Right lung (tissue), 10 donors: ENCODE measurements at places on chromosomes 4 and X. TPM values are rescaled to one million over a fixed set of nuclear protein-coding genes. Genes with fewer than 3 reads are reported as not detected.

FGF5 gene
- not detected for polyA plus RNA-seq

EDA2R gene
- polyA plus RNA-seq, result 0.93 TPM

CLCN4 gene
- 4.6 TPM for polyA plus RNA-seq

PAQR3 gene
- 17.8 TPM for polyA plus RNA-seq

KLHL34 gene
- polyA plus RNA-seq, result 0.24 TPM

CRMP1 gene
- polyA plus RNA-seq, result 62.4 TPM

TDO2 gene
- 45.2 TPM for polyA plus RNA-seq

CT45A5 gene
- 35.8 TPM for polyA plus RNA-seq

BLOC1S4 gene
- 9.7 TPM for polyA plus RNA-seq

GLRB gene
- polyA plus RNA-seq, result 5.4 TPM

GPRASP1 gene
- 18.3 TPM for polyA plus RNA-seq

ZCCHC13 gene
- not detected for polyA plus RNA-seq

PAGE2B gene
- not detected for polyA plus RNA-seq

SSX4B gene
- not detected for polyA plus RNA-seq

RGN gene
- 16.5 TPM for polyA plus RNA-seq

GAB3 gene
- polyA plus RNA-seq, result 8.1 TPM

SYTL4 gene
- 13.7 TPM for polyA plus RNA-seq

DAPP1 gene
- 2.6 TPM for polyA plus RNA-seq

BTK gene
- 4.0 TPM for polyA plus RNA-seq

MTMR8 gene
- 1.1 TPM for polyA plus RNA-seq

CACNA1F gene
- polyA plus RNA-seq, result 0.52 TPM

LNX1 gene
- polyA plus RNA-seq, result 4.2 TPM

MAGEA11 gene
- not detected for polyA plus RNA-seq

OCIAD2 gene
- polyA plus RNA-seq, result 100.0 TPM

CRLF2 gene
- polyA plus RNA-seq, result 0.06 TPM

HSFX1 gene
- polyA plus RNA-seq, result 1.4 TPM

BCORL1 gene
- 20.8 TPM for polyA plus RNA-seq

TRPC3 gene
- 6.4 TPM for polyA plus RNA-seq

TKTL1 gene
- polyA plus RNA-seq, result 0.30 TPM

FGD1 gene
- polyA plus RNA-seq, result 17.9 TPM

CLDN34 gene
- polyA plus RNA-seq, result 0.26 TPM

MAGEB1 gene
- not detected for polyA plus RNA-seq

CFP gene
- polyA plus RNA-seq, result 3.0 TPM

MTTP gene
- 1.8 TPM for polyA plus RNA-seq

CSAG1 gene
- polyA plus RNA-seq, result not detected

TMPRSS11B gene
- polyA plus RNA-seq, result 0.09 TPM

XK gene
- polyA plus RNA-seq, result 4.0 TPM
